ENCODE measurements at places on chromosomes 7 and 10. TPM values are rescaled to one million over a fixed set of nuclear protein-coding genes. Genes with fewer than 3 reads are reported as not detected.

Gene STOX1
- 0.25 TPM for total RNA-seq

Gene LRRD1
- not detected for total RNA-seq

Gene ITGA8
- total RNA-seq, result not detected

DNA sequence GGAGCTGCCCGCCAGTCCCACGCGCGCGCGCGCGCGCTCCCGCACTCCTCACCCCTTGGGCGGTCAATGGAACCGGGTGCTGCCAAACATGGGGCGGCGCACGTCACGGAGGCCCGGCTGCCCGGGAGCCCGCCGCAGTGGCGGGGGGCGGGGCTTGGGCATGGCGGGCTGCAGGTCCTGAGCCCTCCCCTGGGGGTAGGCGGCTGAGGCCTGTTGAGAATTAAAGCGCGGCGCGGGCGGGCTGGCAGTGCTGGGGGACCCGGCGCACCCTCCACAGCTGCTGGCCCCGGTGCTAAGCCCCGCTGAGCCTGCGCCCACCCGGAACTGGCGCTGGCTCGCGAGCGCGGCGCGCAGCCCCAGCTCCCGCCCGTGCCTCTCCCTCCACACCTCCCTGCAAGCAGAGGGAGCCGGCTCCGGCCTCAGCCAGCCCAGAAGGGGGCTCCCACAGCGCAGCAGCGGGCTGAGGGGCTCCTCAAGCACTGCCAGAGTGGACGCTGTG is 634.2 kb downstream of the ANKRD7 start:
- H3K4me1 ChIP-seq, result no peaks in the 10 kb centered on the region
- no peak overlapping the region for H3K27ac ChIP-seq
- no peak for DNase-seq
- no peaks in the 10 kb centered on the region for H3K36me3 ChIP-seq
- no peaks in the 10 kb centered on the region for H3K27me3 ChIP-seq

DNA sequence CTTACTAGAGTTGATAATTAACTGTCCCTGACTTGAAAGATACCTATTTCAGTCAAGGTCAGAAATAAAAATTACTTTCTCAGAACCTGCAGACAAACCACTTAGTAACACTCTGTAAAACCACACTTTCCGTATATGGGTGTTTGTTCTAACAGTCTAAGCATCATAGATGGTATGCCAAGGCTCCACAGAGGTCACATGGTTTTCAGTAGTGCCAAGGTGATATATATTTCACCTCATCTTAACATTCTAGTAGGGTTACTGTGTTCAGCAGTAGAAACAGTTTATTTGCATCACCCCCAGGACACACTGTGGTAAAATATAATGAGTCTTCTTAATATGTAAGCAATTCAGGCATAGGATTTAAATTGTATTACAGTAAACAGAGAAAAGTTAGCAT is 61.5 kb downstream of the KCND2 start:
- no peak overlapping the region for H3K27ac ChIP-seq
- H3K36me3 ChIP-seq, result no peaks in the 10 kb centered on the region
- no peaks in the 10 kb centered on the region for H3K4me1 ChIP-seq

- peak; percentile 77 for DNase-seq
- no peak overlapping the region for H3K27ac ChIP-seq
- H3K27me3 ChIP-seq, result no peaks in the 10 kb centered on the region
- H3K4me1 ChIP-seq, result peaks cover 10% of the 10 kb centered on the region
These were observed 155.0 kb downstream of the STK31 start for GRCh38 chr7:23864973-23865372.
